Subcutaneous preadipocyte (primary cell): ENCODE measurements at places on chromosomes 3 and 15. TPM values are rescaled to one million over a fixed set of nuclear protein-coding genes. Genes with fewer than 3 reads are reported as not detected.

P2RY1 gene
- total RNA-seq, result under 0.01 and 0.39 TPM in 2 replicates

CAPN7 gene
- 30.1 and 41.1 TPM in 2 replicates for total RNA-seq

NR2E3 gene
- total RNA-seq, result 0.20 and 0.37 TPM in 2 replicates

SEMA7A gene
- total RNA-seq, result 10.3 and 83.3 TPM in 2 replicates

ACAP2 gene
- total RNA-seq, result 50.3 and 68.8 TPM in 2 replicates

RAB43 gene
- 5.1 and 8.4 TPM in 2 replicates for total RNA-seq

A4GNT gene
- not detected in 2 replicates for total RNA-seq

THAP10 gene
- 2.2 and 3.1 TPM in 2 replicates for total RNA-seq

RTP3 gene
- total RNA-seq, result not detected in 2 replicates

TGM5 gene
- not detected in 2 replicates for total RNA-seq
